NCI-H446 (cell line): ENCODE measurements at places on chromosomes 12 and 14.

- no peak for DNase-seq
These were observed 526.5 kb downstream of the CCER1 start for GRCh38 chr12:90428465-90428864.

GRCh38 chr14:88346048-88346639 is 23.1 kb upstream of the KCNK10 start:
- no peak for DNase-seq

DNA sequence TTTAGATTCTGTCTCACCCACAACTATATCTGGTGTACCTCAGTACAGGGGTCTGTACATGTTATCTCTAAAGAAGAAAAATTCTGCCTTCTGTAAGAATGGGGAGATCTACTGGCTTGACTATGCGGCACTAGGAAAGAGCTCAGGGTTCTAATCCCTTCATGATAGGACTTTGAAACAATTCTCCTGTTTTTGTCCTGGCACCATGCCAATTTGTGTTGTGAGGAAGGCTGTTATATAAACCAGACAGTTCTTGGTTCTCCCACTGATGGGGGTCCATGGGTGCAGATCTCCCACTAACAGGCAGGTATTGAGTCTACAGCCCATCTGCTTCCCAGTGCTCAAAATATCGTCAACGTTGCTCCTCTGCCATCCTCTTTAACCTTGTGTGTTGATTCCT is 883.7 kb downstream of the GALC start:
- peak; percentile 28 for DNase-seq

GRCh38 chr14:80942191-80942600 is 658 bp upstream of the CEP128 start:
- no peak for DNase-seq

GRCh38 chr14:21882226-21882625 is 208.6 kb upstream of the OR4E1 start:
- no peak for DNase-seq

- DNase-seq = no peak
These were observed 33.4 kb downstream of the PNMA1 start for GRCh38 chr14:73680821-73681220.

DNA sequence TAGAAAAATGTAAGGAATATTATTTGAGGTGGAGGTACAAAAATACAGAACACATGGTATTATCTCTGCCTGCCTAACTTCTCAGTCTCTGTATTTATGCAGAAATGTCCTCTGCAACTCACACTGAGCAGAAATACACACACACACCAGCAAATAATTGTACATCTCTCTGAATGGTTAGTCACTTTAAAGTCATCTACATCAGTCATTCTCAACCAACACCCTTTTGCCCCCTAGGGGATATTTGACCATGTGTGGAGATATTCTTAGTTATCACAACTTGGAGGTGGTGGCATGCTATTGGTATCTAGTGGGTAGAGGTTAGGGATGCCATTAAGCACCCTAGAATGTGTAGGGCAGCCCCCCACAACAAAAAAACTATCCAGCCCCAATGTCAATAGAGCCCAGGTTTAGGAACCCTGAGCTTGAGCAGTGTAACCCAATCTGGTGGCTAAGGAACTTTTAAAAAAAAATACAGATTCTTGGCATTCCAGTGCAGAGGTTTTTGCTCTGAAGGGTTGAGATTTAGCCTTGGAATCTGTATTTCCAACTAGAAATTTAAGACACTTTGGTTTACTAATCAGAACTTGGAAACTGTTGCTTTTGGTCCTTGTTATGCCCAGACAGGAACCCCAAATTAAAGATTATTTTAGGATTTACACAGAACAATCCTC is 183.8 kb downstream of the TBX5 start:
- DNase-seq = no peak

GRCh38 chr12:12028668-12029402 is 41.9 kb upstream of the BCL2L14 start:
- no peak for DNase-seq

- DNase-seq = peak; percentile 30
These were observed 414.9 kb downstream of the APAF1 start for GRCh38 chr12:99059824-99060511.

GRCh38 chr14:69387311-69387710 is 10.8 kb downstream of the ERH start:
- no peak for DNase-seq

- peak; percentile 69 for DNase-seq
These were observed 62.4 kb upstream of the PLBD1 start for GRCh38 chr12:14629832-14630710.

DNA sequence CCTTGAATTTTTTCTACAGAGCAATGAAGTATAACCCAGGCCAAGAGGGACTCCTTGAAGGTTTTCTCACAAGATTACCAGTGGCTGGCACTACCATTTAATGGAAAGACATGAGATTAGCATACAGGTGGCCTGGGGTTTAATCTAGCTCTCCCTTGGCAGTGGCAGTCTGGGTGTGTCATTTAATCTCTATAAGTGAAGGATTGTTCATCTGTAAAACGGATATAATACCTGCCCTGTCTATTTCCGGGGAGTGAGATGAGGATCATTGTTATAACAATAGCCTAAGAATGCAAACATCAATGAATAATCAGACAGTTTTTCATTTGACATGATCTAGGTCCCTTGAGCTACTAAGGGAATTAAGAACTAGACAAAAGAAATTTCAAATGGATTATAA is 168.7 kb upstream of the CPNE8 start:
- DNase-seq = no peak

GRCh38 chr12:125674554-125675338 is 609.5 kb downstream of the AACS start:
- DNase-seq = no peak

DNA sequence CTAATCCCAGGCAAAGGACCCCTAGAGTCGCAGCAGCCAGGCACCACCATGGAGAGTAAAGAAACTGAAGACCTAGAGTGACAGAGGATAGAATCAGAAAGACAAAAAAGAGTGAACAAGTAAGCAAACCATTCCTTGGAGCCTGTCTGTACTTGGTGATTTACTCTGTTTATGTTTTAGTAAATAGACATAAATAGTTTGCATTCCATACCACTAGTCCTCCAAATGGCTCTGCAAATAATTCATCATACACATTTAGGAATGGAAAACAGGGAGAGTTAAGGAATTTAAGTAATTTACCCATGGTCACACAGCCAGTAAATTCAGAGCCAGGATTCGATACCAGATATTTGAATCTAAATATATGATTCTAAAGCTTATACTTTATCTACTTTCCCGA is 2.8 kb downstream of the OLR1 start:
- no peak for DNase-seq

GRCh38 chr12:31029468-31029867 is 44.2 kb upstream of the DDX11 start:
- no peak for DNase-seq

DNA sequence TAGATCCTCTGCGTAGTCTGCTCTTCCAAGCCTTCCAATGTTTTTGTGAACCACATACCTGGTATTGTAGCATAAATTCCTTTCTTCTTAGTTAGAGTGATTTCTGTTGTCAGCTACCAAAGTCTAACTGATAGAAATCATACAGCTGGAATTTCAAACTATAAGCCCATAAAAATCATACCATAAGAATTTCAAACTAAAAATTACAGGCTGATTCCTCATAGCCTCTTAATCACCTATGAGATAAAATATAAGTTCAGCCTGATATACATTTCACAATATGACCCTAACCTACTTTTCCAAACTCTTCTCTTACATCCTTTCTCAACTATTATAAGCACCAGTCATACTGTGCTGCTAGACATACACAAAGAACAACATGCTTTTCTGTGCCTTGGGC is 64.8 kb downstream of the PTHLH start:
- no peak for DNase-seq

GRCh38 chr14:87772854-87773253 is 220.1 kb downstream of the GALC start:
- DNase-seq = no peak

GRCh38 chr12:99311373-99311772 is 336.2 kb upstream of the GARIN6 start:
- no peak for DNase-seq

DNA sequence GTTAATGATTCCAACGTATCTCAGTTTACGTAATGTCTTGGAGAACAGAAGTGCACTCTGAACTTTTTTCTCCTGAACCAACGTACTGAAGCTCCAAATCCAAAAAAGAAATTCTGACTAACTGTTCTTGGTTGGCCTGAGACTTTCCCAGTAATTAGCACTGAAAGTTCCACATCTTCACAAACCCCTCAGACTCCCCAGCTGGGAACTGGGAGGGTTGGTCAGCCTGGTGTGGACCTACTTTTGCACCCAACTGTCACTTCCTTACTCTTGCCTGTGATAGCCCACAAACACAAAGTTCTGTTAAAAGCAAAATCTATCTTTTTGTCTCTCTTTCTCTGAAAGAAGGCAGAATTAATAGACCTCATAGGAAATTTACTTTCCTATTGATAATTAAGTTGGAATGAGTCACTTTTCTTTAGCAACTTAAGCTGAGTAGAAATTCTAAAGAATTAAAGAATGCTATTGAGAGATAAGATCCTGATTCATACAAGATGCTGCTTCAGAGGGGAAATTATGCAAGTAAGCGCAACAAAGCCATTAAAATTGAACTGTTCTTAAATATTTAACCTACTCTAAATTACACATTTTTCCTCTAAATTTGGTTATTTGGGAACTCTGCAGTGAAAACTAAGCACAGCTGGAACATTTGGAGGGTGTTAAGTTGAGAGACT is 155.0 kb downstream of the EPS8 start:
- no peak for DNase-seq

- no peak for DNase-seq
These were observed 31.7 kb downstream of the PRORP start for GRCh38 chr14:35154016-35154415.

DNA sequence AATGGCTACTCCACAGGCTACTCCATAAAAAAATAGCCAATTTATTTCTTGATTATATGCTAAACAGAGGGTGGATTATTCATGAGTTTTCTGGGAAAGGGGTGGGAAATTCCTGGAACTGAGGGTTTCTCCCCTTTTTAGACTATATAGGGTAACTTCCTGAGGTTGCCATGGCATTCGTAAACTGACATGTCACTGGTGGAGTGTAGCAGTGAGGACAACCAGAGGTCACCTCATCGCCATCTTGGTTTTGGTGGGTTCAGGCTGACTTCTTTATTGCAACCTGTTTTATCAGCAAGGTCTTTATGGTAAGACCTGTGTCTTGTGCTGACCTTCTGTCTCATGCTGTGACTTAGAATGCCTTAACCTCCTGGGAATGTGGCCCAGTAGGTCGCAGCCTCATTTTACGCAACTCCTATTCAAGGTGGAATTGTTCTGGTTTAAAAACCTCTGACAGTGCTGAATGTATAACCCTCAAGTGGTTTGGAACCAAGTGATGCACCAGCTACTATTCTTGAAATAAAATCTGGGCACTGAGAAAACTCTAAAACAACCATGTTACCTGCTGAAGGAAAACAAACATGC is 27.7 kb downstream of the C12orf56 start:
- DNase-seq = no peak
